T-helper 2 cell (primary cell): ENCODE measurements at places on chromosomes 1 and 21.

GRCh38 chr1:5933676-5934057 lies 58.6 kb downstream of the NPHP4 start:
- DNase-seq: no peak

DNA sequence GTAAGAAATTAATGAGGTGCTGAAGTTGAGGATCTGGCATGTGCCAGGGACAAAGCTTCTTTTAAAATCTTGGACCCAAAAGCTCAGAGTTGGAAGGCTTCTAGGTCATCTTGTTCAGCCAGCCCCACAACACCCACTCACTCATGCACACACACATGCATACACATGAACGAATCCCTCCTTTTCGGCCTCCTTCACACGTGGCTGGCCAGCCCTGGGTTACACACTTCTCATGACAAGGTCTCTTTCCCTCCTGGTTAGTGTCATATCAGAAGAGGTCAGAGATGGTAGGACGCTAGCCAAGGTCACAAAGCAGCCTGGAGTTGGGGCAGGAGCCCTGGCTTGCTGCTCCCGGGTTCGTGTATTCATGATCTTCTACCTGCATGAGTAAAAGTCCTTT lies 6.9 kb downstream of the DMBX1 start:
- DNase-seq: no peak

DNA sequence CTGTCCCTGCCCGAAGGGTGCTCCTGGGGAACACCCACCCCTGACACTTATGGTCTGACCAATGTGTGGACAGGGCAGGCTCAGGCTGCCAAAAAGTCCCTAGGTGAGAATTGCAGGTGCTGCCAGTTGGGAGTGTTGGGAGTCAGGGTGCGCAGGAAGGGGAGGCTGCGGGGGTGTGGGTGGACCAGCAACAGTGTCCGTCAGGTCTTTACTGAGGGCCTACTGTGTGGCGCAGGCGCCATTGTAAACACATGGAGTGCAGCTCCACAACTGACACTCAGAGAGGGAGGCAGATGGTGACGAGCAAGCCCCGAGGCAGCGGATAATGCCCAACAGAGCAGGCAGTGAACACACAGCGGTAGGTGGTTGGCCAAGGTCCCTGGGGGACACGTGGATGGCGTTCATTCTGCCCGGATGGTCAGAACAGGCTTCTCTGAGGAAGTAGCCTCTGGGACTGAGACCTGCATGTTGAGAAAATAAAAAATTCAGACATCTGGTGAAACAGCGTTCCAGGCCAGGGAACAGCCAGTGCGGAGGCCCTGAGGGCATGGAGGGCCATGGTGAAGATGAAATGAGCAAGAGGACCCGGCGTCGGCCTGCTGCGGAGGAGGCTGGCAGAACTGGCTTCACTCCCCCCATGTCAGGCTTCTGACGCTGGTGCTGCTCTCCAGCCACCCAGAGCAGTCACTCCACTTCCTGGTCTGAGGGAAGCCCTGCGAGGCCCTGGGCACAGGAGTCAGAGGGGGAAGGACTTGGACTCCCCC lies 136.2 kb upstream of the ZBTB40 start:
- DNase-seq: no peak

DNA sequence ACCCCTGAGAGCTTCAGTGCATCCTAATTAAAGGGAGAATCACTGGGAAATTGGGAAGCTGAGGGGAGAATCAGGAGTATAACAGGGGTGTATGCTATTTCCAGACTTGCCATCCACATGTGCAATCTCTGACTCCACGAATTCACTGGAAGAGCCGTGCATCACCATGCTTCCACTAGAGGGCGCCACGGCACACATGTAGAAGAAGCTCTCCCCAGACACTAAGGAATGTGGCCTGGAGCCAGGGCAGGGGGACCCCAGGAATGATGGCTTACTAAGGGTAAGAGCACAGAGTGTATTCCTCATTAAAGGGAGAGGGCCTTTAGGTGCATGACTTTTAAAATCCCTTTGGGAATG lies 81.5 kb downstream of the ABCA4 start:
- DNase-seq: peak; percentile 51

DNA sequence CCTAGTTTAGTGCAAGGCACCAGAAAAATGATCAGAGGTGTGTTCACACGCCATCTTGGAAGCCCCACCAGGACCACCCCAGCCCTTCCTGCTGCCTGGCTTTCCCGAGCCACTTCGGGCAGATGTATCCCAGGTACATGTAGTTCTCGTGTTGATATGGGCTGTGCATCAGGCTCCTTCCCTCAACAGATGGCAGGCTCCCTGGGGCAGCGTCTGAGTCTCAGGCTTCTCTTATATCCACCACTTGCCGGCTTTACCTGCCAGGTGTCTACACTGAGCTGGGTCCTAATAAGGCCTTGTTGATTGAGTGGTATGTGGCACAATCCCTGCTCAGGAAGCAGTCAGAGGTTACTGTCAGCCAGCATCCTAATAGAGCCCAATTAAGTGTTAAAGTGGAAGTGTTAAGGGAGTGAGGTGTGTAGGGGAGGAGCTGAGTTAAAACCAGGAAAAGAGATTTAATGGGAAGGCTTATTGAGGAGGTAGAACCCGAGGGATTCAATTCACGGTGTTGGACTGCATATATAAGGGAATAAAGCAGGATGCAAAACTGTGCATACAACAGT lies 8.5 kb downstream of the GPA33 start:
- DNase-seq: no peak

- no peak for DNase-seq
Measured at GRCh38 chr1:203127666-203128430, at the start of gene ADORA1. Gene ADORA1 (plus strand): TSS chr1:203127726. CDS start chr1:203128842, 1,116 bp downstream.

- DNase-seq: no peak
Measured at GRCh38 chr1:115534106-115534505, 107.7 kb upstream of the VANGL1 start.

DNA sequence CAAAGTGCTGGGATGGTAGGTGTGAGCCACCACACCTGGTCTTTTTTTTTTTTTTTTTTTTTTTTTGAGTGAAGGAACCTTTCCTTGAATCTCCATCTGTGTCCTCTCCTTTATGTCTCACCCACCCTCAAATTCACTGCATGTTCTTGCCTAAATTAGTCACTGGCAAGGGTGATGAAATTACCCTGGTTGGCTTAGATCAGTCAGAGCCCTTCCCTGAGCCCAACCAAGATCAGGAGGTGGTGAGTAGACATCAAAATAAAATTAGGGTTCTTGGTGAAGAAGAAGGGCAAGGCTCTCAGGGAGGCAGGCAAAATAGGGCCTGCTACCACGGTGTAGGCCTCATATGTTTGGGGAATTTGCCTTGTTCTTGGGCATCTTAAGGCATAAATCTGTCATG lies 5.3 kb upstream of the TNN start:
- DNase-seq: no peak
